SJSA1 (cell line): ENCODE measurements at places on chromosomes 7 and 10. TPM values are rescaled to one million over a fixed set of nuclear protein-coding genes. Genes with fewer than 3 reads are reported as not detected.

GRCh38 chr10:95273393-95274312, 17.1 kb downstream of the PDLIM1 start:
- DNase-seq = peak; percentile 89

DNA sequence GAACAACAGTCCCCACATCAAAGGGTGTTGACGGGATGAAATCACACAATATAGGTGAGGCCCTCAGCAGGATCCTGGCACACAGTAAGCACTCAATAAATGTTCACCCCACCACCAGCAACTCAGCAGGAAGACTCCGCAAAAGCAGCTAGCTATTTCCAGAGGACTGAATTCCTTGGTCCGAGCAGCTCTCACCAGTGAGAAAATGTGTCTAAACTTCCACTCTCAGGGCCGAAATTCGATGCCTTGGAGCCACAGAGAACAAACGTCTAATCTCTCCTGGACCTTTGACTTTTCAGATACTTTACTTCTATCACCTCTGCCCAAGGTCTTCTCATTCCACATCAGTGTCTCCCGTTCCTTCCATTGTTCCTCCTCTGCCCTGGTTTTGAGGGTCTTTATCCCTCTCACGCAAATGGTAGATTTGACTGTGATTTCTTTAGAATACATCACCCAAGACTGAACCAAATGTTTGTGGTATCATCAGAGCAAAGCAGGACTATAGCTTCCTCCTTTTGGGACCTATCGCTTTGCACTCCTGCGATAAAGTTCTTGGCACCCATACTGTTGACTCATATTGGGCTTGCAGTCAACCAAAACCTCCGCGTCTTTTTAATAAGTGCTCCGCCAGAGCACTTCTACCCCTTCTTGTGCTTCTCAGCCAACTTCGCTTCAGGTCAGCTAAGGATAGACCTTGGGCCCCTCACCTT, 903 bp upstream of the NT5C2 start:
- no peak for DNase-seq

DNA sequence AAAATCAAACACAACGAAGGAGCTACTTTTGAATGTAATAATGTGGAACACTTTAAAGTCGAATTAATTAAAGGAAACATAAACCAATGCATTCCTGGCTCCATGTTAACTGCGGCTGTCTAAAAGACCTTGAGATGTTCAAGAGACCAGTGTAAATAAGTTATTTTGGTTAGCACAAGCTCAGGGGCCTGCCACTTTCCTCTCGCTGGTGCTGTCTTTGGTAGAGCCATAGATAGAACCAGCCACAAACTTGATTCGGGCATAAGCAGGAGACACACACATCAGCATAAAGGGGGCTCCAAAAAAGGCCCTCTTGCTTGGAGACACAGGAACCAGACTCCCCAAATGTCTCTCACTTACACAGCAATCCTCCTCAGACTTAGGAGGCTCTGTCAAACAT, 121.6 kb upstream of the TBX20 start:
- no peak for DNase-seq

- peak; percentile 51 for DNase-seq
Measured at GRCh38 chr7:25831062-25831691, 320.8 kb upstream of the NFE2L3 start.

GRCh38 chr7:53642361-53642760, 606.9 kb downstream of the POM121L12 start:
- no peak for DNase-seq

DNA sequence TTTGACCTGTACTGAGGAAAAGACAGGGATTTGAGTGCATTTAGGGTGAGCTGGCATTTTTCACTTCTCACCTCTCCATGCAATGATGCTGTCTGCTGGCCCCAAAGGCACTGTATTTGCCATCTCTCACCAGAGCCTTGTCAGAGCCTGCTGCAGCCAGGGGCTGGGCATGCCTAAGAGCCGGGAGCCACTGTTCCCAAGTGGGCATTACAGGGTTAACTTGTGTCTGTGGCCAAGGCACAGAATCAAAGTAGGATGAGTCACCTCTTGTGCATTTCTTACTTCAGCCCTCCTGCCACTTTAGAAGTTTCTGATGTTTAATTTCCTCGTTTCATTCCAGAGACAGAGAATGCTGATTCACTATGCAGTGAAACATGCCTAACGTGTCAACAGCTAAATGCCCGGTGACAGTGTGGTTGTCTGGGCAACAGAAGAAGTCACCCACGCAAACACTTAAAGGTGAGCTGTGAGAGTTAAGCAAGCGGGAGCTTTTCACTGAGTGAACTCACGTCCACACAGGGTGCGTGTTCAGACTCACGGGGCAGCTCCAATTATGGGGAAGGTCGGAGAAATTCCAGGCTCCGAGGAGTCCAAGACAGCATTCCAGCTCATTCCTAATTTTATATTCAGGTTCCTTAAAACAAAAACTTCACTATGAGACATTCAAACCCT, 57.1 kb upstream of the IGFBP3 start:
- DNase-seq = peak; percentile 94

- DNase-seq = peak; percentile 96
Measured at GRCh38 chr7:75772081-75773077, at the start of gene CCL26. CCL26 (minus strand) TSS chr7:75772211; CDS start chr7:75772176, 35 bp downstream.

DNA sequence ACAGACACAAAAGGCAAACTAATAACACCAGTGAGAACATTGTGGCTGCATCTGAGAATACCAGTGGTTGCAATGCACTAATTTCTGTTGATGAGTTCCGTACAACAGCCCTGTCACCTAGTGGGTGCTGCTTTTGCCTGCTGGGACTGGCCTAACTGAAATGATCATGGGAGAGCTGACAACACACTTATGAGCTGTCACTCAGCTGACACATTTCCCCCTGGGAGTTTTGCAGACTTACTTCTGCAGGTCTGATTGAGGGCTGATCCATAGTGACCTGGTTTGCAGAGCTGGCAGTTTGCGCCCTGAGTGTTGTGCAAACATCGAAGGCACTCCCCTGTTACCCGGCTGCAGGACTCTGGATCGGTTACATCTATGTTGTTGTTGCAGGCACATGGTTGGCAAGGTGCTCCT, 60.6 kb upstream of the LAMB1 start:
- DNase-seq = no peak

The ACBD7 gene
- 7.3 and 9.1 TPM in 2 replicates for total RNA-seq

- DNase-seq = no peak
Measured at GRCh38 chr10:104862-105565, 30.2 kb upstream of the ZMYND11 start.
